ENCODE measurements at places on chromosomes 4 and X. TPM values are rescaled to one million over a fixed set of nuclear protein-coding genes. Genes with fewer than 3 reads are reported as not detected.

The FAM53A gene
- total RNA-seq, result 9.5 TPM

The APLN gene
- 0.39 TPM for total RNA-seq

The SHISA3 gene
- 3.9 TPM for total RNA-seq

The SULT1E1 gene
- total RNA-seq, result 5.1 TPM

- peak overlapping the region; percentile 90 for H3K4me3 ChIP-seq
- H3K27me3 ChIP-seq, result peaks cover 8% of the 10 kb centered on the region
- H3K27ac ChIP-seq, result no peak overlapping the region
- H3K4me1 ChIP-seq, result peaks cover 37% of the 10 kb centered on the region
These were observed 2.4 kb upstream of the PCDH10 start for GRCh38 chr4:133146574-133147241.

- H3K36me3 ChIP-seq, result no peaks in the 10 kb centered on the region
- H3K4me1 ChIP-seq, result no peaks in the 10 kb centered on the region
- H3K27ac ChIP-seq, result no peak overlapping the region
- H3K27me3 ChIP-seq, result no peaks in the 10 kb centered on the region
These were observed 808.0 kb upstream of the MAGEB2 start for GRCh38 chrX:29407357-29407756.

GRCh38 chr4:76208005-76208765 is 5.4 kb downstream of the SCARB2 start:
- H3K4me1 ChIP-seq, result peaks cover 58% of the 10 kb centered on the region
- peak overlapping the region; percentile 97 for H3K27ac ChIP-seq
- H3K4me3 ChIP-seq, result peak overlapping the region; percentile 69
- DNase-seq, result peak; percentile 88
- no peaks in the 10 kb centered on the region for H3K27me3 ChIP-seq

GRCh38 chr4:156230176-156230575 is 276.5 kb upstream of the CTSO start:
- H3K4me3 ChIP-seq, result no peak overlapping the region
- H3K27me3 ChIP-seq, result no peaks in the 10 kb centered on the region
- DNase-seq, result no peak
- H3K4me1 ChIP-seq, result no peaks in the 10 kb centered on the region
- no peak overlapping the region for H3K27ac ChIP-seq

DNA sequence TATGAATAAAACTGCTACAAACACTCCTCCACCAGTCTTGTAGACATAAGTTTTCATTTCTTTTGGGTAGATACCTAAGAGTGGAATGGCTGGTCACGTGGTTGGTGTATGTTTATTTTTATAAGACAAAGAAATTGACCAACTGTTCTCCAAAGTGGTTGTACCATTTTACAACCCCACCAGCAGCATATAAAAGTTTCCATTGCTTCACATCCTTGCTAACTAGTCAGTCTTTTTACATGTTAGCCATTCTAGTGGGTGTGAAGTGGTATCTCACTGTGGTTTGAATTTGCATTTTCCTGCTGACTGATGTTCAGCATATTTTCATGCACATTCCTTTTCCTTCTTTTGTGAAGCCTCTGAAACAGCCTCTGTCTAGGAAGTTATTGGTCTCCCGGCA is 76.2 kb upstream of the ADGRG2 start:
- no peaks in the 10 kb centered on the region for H3K36me3 ChIP-seq
- no peak overlapping the region for H3K27ac ChIP-seq
- H3K4me3 ChIP-seq, result no peak overlapping the region
- no peak for DNase-seq
- H3K4me1 ChIP-seq, result no peaks in the 10 kb centered on the region
- H3K27me3 ChIP-seq, result peaks cover 8% of the 10 kb centered on the region

GRCh38 chr4:182142176-182143085 is 100.8 kb upstream of the TENM3 start:
- H3K36me3 ChIP-seq, result no peaks in the 10 kb centered on the region
- peak overlapping the region; percentile 92 for H3K4me3 ChIP-seq
- H3K27me3 ChIP-seq, result no peaks in the 10 kb centered on the region

DNA sequence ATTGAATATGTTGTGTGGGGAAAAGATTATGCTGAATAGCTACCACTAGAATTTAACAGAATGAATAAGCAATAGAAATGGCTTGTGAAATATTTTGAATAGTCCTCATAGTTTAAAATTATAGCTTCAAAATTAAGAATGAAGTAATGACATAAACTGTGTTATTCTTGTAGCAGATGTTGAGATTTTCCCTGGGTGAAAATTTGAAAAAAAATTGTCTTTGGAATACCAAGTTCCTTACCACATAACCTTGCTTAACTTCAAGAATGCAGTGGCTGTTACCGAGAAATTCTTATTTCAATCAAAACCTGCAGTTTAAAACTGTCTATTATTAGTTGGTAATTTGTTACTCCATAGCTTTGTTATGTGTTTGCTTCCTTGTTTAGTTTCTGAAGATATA is 1268.6 kb downstream of the RAPGEF2 start:
- peaks cover 26% of the 10 kb centered on the region for H3K4me1 ChIP-seq
- no peaks in the 10 kb centered on the region for H3K27me3 ChIP-seq
- H3K4me3 ChIP-seq, result no peak overlapping the region
- DNase-seq, result no peak
- no peaks in the 10 kb centered on the region for H3K36me3 ChIP-seq

DNA sequence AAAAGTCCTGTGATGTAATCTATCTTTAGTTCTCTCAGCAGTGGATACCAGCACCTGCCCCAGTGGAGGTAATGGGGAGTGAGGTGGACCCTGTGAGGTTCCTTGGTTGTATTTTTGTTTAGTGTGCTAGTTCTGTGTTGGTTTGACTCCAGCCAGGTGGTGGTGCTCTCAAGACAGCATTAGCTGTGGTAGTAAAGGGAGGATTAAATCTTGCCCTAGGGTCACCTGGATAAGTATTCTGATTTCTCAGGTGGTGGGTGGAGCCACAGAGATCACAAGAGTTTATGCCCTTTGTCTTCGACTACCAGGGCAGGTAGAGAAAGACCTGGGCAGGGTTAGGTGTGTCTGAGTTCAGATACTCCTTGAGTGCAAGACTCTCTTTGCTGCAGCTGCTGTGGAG is 176.3 kb upstream of the EDA2R start:
- no peak overlapping the region for H3K27ac ChIP-seq
- no peaks in the 10 kb centered on the region for H3K27me3 ChIP-seq
- DNase-seq, result no peak

DNA sequence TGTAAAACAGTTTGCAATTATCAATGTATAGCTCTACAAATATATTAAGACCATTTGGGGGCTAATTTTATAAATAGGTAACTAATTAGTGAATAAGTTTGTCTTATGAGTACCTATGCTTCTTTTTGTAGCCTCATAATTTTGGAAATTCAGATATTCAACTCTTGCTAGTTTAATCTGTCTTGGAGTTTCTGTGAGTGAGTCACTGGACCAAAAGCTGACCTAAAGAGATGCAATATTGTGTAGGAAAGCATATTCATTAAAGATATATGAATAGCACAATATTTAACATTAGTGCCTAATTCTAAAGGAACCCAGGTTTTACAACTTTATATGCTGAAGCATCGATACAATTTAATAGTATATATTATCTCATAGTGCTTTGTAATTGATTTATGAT is 161.3 kb upstream of the PCDH18 start:
- no peak for DNase-seq
- no peak overlapping the region for H3K4me3 ChIP-seq
- H3K36me3 ChIP-seq, result no peaks in the 10 kb centered on the region
- H3K27ac ChIP-seq, result no peak overlapping the region
- no peaks in the 10 kb centered on the region for H3K27me3 ChIP-seq
- H3K4me1 ChIP-seq, result peaks cover 25% of the 10 kb centered on the region
